ENCODE measurements at places on chromosomes 11 and 22.

DNA sequence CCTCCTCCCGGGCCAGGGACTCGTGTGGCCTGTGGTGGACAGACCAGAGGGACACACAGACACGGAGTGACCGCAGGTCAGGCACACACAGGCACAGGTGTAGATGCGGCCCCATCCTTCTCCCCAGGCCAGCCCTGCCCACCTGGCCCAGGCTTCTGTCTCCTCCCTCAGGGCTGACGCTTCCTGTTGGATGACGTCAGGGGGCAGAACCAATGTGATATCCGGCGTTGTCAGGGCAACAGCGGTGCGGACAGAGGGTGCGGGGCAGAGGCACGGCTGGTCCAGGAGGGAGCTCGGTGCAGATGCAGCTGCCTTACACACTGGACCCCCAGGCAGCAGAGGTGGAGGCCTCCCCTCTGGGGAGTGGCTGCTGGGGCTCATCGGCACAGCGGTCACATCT, 2.9 kb upstream of the TUBGCP6 start:
- no peak for DNase-seq

DNA sequence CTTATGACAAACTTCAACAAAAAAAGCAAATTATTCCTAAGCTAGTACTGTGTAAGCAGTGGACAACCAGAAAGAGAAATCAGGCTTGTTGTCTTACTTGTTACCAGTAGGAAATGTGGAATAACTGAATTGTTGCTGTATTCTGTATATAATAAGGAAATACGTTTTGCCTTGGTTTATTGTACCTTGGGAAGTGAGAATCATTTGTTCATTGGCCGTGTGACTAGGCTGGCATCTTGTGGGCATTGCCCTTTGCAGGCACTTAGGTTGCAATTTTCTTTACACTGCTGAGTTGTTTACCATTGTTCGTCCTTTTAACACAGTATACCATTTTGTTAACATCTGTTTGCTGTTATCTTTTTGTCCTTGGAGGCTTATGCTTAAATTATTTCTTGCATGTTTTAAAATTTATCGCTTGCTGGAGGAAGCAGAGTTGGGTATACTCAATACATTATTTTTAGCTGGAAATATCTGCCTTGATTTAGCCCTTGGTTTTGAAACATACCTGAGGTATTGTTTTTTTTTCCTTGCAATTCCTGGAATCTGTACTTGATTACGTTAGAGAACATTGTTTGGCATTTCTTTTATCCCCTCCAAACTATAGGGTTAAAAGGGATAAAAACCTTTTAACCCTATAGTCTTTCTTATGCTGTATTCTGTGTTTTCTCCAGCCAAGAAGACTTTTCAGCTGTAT, 109.3 kb downstream of the DDX10 start:
- DNase-seq, result no peak

DNA sequence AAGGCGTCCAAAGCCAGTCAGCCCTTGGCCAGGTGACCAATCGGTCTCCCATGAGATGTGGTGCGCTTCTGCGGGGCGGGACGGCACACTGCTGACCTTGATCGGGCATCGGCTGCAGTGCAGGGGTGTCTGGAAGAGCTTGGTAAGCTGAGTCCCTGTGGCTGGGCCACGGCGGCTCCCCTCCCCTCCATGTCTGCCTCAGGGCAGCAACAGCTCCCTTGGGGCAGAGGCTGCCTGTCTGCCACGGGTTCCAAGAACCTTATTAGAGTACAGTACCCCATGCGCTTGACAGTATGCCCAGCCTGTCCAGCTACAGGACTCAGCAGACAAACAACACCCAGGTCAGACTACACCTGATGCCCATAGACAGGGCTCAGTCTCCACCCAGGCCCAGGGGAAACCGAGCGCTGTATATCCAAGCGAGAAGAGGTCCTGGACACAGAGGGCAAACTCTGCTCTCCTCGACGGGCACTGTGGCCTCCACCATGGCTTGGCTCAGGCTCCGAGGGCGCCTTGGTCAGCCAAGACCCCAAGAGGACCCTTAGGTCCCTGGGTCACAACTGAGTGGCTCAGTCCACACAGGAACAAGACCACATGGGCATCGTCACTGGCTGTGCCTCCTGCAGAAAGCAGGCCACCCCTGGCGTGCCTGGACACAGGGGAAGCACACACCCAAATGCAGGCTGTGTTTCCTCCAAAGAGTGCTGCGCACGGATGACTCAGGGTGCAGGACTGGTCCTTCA, 18.9 kb downstream of the TSPAN32 start:
- no peak for DNase-seq

DNA sequence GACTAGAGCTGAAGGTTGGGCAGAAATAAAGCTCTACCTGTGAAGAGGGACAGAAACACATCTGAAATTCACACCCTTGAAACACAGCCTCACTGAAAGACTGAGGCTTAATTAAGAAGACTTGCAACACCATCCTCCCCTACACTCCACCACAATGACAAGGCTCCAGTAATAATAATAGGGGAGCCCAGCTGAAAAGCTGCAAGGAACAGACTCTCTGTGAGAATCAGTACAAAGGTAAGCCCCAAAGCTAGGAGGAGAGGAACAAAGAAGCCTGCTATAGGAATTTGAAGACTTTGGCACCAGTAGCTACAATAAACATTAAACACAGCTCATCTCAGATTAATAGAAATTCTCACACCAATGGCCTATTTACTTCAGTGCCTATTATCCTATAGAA, 176.9 kb downstream of the FAT3 start:
- no peak for DNase-seq

- no peak for DNase-seq
Measured at GRCh38 chr11:86395061-86395551, 20.4 kb downstream of the CCDC81 start.

- DNase-seq, result no peak
Measured at GRCh38 chr11:61278001-61278470, 17.1 kb downstream of the VWCE start.

GRCh38 chr11:71240865-71241691, 11.3 kb downstream of the SHANK2 start:
- no peak for DNase-seq

DNA sequence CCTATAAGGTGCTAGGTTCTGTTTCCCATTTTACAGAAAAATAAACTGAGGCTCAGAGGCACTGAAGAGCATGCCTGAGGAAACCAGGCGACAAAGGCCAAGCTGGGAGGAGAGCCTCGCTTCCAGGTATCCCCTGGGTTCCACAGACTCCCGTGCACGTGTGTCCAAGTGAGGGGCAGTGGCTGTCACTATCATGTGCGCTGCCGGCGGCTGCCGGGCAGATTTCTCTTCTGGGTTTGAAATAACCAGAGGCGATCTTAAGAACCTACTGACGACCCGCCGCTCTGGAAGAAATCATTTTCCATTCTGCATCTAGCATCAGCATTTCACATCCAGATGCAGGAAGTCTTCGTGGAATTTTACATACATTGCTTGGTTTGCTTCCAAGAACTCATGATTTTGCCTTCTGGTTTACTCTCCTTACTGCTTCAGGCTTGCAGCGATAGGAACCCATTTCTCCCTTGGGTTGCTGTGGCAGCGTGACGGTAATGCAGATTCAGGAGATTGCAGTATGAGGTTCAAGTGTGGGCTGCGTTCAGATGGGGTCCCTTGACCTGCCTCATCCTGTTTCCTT, 28.6 kb downstream of the ARHGAP8 start:
- no peak for DNase-seq

DNA sequence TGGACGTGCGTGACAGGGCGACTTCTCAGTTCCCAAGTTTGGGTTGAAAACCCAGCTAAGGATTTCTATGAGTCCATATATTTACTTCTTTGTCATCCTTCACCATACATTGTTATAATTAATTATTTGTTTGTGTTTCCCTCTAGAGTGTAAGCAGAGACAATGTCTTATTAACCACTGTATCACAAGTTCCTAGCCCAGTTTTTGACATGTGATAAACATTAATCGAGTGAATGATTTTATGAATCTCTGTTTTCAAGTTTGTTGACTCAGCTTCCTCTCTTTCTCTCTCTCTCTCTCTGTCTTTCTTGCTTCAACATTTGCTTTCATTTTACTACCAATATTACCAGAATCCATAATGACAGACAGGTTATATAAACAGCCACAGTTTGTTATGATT, 1259.6 kb upstream of the TENM4 start:
- no peak for DNase-seq

DNA sequence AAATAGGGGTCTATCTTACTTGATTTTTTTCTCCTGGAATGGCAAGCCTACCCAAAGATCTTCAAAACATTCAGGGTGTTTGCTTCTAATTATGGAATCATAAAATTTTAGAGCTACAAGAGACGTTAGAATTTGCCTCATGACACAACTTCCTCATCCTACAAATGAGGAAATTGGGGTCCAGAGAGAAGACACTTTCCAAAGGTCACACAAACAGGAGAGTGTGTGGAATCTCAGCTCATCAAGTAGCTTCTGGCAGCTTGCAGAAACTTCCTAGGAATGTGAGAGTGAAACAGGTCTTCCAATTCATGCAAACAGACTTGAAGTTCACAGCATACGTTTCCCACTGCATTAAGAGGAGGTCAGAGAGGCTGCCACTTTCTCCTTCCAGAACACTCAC, 976.0 kb downstream of the OPCML start:
- DNase-seq, result no peak
